ENCODE measurements at places on chromosomes 3 and 15.

GRCh38 chr3:134374791-134375581 lies 739 bp upstream of the AMOTL2 start:
- peak; percentile 81 for DNase-seq

GRCh38 chr3:142876417-142876816 lies 12.5 kb downstream of the PCOLCE2 start:
- no peak for DNase-seq

DNA sequence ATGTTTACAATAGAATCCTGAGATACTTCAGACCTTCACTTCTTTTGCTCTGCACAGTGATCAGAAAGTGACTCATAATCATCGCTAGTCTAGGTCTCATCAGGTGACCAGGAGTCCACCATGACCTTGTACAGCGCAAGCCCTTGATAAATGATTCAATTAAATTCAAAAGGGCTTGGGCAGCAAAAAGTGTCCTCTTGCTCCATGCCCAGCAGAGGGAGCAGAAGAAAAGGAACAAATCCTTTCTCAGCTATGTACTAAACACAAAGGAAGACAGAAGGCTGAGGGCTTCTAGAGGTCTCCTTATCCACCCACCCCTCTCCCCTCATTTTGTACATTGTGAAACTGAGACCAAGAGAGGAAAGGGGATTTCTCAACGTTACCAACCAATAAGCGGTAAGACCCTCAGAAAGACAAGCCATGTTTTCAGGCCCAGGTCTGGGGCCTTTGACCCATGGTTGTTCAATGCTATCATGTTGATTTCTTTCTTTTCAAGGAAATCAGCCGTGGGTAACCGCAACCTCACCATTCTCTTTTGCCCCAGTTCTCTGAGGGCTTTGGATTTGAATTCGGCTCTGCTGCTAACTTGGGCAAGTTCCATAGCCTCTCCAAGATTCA lies 74.8 kb downstream of the AQP9 start:
- peak; percentile 45 for DNase-seq

- DNase-seq, result no peak
These were observed 406.1 kb downstream of the TBC1D5 start for GRCh38 chr3:17336291-17336690.

DNA sequence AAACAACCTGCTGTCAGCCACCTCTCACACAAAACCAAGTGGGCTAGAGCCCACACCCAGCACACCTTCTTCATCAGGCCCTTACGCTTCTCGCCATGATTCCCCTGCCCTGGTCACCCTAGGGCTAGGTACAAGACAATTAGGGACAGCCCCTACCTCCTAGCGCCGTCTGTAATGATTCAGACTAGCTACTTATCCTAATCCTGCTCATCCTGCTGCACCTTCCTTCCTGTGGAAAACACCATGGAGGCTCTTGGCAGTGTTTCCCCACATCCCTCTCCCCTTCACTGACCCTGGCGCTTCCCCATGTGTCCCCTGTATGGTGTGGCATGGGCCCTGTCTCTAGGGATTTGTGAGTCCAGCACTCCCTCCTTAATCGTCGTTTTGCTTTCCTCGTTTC lies 39.6 kb upstream of the ICE2 start:
- DNase-seq, result no peak

- no peak for DNase-seq
These were observed 204.8 kb upstream of the CCDC54 start for GRCh38 chr3:107172411-107172810.

GRCh38 chr3:114157321-114157720 lies 21.5 kb downstream of the DRD3 start:
- no peak for DNase-seq

DNA sequence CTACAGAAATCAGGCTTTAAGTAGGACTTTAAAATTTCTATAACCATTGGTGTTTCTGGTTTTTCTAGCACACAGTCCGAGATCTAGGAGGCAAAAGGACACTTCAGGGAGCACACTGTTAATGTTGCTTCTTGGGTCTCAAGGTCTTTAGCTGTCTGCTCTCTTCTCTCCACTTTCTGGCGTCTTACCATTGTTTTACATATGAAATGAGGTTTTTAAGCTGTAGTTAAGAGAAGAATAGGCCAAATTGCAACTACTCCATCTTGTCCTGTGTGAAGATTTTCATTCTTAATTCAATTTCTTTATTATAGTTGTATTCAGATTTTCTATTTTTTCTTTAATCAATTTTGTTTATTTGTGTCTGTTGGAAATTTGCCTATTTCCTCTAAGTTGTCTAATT lies 151.4 kb downstream of the WNT7A start:
- DNase-seq, result no peak

DNA sequence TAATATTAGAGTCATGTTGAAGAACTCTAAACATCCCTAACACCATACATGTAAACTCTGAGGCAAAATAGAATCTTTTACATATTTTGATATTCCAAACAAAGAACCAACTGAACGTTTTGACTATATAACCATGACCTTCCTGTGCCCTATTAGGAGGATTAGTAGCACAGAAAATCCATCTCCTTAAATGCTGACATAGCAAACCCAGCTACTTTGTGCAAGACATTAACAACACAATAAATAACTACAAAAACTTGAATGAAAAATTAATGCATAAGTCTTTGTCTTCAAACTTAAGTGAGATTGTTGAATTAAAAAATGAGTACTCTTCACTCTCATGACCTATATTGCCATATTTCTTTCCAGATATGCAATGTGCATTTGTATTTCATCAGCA lies 450.0 kb upstream of the PDZRN3 start:
- no peak for DNase-seq

DNA sequence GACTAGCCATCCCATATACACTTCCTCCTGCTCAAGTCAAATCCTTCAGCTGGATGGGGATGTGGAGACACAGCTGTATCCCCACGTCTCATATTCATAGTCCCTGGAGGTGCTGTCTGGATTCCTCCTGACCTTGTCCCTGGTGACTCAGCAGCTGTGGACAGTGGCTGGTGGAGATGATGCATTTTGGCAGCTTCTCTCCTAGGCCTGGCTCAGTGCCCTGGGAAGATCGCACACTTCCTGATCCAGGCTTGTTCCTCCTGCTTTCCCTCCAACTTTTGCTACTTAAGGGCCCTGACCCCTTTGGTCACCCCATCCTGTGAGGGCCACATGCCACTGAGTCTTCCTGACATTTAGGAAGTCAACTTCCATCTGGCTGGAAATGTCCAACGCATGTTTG lies 44.4 kb downstream of the ADAMTSL3 start:
- DNase-seq, result peak; percentile 11

DNA sequence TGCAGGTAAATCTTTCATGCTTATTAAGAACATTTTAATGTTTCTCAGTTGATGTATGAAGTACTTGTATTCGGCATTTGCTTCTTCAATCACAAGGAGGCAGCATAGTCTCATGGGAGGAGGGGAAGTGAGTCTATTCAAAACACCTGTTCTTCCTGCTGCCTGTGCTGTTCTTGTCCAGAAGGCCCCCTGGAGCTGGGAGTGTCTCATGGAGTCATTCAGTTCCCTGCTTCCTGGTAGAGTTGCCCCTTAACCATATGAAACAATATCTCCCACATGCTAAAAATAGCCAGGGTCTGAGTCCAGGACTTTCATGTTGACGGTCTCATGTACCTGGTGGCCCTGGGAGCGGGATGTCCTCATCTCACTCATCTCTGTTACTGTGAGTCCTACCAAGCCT lies 15.5 kb upstream of the PPP1R2 start:
- no peak for DNase-seq

DNA sequence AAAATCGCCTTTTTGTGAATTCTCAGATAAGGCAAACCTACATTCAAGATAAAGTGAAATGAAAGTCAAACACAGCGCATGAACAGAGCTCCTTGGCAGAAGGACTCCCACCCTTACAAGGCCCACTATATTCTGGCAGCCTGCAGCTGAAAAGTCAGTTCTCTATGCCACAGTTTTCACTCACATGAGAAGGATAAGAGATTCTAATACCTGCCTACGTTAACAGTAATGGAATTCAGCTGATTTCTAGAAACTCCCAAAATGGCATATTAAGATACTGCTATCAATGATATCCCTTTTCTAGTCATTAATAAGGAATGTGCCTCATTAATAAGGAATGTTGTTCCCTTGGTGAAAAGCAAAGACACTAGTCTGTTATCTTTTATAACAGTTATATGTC lies 27.0 kb downstream of the SLC30A4 start:
- DNase-seq, result no peak

DNA sequence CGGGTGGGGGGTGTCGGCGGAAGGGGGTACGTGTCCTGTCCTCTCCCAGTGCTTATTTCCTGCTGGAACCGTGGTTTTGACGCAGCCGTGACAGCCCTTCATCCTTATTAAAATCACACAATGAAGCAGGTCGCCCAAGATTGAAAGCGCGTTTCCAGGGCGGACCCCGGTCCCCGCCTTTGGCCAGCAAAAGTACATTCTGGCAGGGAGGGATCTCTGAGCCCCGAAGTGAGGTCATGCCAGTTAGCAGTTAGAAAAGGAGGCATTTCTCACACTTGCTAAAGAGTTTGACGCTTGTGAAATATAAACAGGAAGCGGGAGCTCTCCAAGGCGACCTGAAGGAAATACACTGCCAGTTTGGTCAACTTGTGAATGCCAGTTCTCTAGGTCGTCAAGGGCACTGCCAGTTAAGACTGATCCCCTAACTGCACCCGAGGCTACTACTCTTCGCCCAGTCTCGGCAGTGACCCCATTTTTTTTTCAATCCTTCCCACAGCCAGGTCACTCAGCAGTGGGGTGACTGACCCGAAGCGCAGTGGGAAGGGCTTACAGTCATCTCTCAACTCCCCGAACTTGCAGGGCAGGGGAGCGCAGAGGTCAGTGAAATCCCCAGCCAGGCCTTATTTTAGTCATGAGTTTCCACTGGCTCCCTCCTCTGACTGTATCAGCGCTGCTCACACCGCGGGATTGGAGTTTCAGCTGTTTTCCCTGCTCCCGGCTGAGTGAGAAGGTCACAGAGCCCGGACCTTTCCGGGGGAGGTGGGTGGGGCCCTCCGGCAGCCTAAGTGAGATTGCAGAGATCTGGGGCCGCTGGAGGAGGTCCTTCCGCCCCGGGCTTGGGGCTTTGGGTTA lies 2.0 kb upstream of the BHLHE40 start:
- DNase-seq, result peak; percentile 80

GRCh38 chr15:66617137-66618090 lies 51.6 kb upstream of the LCTL start:
- DNase-seq, result peak; percentile 67

- DNase-seq, result no peak
These were observed 85.2 kb upstream of the PRR23C start for GRCh38 chr3:139129892-139130291.

GRCh38 chr3:58731673-58732072 lies 65.1 kb upstream of the FAM3D start:
- DNase-seq, result no peak

DNA sequence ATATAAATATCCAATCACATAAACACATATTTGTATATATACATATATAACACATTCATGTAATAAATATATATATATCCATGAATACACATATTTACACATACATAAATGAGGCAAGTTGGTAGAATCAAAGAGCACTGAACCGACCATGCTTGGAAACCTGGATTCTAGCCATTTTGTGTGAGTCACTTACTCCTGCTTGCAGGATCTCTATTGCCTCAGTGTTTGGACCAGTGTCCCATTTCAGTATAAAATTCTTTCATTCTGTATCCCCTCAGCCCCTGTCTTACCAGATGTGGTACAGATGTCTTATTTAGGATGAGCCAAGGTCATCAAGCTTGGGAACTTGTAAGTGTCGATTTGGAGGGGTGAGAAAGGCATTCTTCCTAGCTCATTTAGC lies 391.4 kb upstream of the FRG2C start:
- DNase-seq, result peak; percentile 17

GRCh38 chr3:140453750-140454149 lies 224.1 kb upstream of the TRIM42 start:
- no peak for DNase-seq

- no peak for DNase-seq
These were observed 78.8 kb downstream of the SLC7A14 start for GRCh38 chr3:170507063-170507462.

DNA sequence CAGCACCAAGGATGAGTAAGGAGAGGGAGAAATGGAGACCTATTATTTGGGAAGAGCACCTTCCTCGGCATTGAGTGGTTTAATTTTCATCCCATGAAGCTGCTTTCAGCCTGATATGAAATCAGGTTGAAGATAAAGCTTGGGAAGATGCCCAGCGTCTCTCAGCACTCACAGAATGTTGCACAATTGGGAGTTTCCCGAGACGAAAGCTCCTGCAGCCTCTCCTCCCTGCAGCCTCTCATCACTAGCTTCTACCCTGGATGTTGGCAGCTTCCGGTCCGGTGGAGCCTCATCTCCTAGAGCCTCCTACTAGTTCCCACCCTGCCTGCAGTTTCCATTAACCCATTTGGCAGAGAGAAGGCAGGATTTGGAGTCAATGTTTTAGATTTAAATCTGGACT lies 40.3 kb downstream of the EDEM1 start:
- DNase-seq, result no peak

DNA sequence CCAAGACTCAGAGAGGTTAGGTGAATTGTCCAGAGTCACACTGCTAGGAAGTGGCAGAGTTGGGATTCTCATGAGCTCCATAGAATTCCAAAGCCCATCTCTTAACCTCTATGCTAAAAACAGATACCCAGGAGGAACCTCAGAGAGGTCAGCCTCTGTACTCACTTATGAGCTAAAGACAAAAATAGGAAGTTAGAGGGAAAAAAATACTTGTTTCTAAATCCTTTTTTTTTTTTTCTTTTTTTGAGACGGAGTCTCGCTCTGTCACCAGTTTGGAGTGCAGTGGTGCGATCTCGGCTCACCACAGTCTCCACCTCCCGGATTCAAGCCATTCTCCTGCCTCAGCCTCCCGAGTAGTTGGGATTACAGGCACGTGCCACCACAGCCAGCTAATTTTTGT lies 31.4 kb downstream of the FSD2 start:
- DNase-seq, result no peak
